Activated CD4-positive, CD25-positive, alpha-beta regulatory T cell treated with anti-CD3 and anti-CD28 coated beads, Interleukin-2, amount 50 U/mL, for 16 hours (primary cell): ENCODE measurements at places on chromosomes 7 and 10.

- no peak for DNase-seq
Observed at GRCh38 chr7:148931470-148931869, 47.4 kb upstream of the EZH2 start.

- DNase-seq = no peak
Observed at GRCh38 chr7:732094-732541, 5.0 kb upstream of the PRKAR1B start.

DNA sequence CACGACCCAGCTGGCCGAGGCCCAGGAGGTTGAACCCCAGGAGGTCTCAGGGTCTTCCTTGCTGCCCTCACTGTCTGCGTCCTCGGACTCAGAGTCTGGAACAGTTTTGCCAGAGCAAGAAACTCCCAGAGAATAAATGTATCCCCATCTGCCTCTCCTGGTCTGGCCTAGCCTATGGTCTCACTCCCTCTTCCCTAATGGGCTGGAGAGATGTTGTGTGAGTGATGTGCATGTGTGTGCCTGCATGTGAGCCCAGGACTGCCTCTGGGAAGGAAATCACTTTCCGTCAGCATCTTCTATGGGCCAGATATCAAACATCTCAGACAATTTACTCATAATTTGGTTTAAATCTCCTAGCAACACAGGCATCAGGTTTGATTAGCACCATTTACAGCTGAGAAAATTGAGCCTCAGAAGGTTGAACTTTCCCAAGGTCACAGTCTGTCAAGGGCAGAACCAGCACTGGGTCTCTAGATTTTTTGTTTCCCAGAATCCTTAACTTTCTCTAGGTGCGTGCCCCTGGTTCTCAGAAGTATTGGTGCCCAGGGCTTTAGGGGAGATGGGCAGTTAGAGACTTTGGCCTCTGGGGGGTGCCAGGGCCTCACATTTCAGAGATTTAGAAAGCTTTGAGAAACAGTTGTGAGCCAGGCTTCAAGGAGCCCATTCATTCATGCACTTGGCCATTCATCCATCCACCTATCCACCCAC is 4.9 kb downstream of the TMEM270 start:
- DNase-seq = no peak

GRCh38 chr10:77226853-77227565 is 410.6 kb downstream of the KCNMA1 start:
- DNase-seq = no peak

- no peak for DNase-seq
Observed at GRCh38 chr10:24444337-24444736, 235.4 kb downstream of the KIAA1217 start.

- no peak for DNase-seq
Observed at GRCh38 chr10:103812432-103812831, 42.9 kb downstream of the SH3PXD2A start.

DNA sequence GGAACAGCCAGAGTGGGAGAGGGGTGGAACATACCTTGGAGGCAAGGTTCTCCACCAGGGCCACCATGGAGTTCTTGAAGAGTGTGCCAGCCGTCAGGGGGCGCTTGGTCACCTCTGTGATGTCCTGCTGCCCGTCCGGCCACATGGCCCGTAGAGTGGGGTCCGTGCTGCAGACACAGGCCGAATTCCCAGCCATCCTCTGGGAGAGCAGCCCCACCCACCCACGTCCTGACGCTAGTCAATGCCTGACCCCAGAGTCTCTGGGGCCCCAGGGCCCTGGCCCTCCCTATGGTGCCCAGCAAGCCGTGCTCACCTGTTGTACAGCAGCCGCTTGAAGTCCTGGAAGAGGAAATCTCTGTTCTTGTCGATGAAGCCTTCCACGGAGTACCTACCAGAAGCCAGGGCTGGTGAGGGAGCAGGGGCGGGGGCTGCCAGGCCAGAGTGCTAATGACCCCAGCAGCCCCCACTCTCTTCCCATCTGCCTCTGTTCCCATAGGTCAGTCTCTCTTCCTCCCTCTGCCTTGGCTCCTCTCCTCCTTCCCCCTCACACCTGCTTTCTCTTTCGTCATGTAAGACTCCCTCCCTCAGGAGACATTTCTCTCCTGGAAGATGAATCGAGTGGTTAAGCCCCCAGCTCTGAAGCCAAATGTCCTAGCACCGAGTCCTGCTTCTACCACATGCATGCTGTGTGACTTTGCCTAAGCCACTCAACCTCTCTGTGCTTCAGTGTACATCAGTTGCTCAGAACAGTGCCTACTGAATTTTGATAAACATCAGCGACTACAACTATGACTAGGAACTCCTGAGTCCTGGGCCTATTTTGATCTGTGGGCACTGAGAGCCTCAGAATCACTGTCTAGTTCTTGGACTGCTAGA is 11.0 kb downstream of the MYO1G start:
- DNase-seq = no peak

DNA sequence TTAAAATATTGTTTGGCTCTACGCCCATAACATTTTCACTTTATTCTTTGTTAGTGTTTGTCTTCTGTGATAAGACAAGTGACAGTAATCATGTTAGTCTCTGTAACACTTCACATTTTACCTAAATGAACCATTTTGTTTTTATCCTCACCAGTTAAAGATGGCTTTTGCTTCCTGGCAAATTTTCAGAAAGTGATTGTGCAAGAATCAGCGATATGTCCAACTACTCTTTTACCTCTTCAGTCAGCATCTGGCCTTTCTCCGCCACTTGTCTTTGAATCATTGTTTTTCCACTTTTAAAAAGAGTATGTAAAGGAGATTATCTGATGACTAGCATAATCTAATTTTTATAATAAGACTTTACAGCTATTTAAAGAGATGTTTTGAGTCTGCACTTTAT is 3.5 kb downstream of the DGKB start:
- no peak for DNase-seq

DNA sequence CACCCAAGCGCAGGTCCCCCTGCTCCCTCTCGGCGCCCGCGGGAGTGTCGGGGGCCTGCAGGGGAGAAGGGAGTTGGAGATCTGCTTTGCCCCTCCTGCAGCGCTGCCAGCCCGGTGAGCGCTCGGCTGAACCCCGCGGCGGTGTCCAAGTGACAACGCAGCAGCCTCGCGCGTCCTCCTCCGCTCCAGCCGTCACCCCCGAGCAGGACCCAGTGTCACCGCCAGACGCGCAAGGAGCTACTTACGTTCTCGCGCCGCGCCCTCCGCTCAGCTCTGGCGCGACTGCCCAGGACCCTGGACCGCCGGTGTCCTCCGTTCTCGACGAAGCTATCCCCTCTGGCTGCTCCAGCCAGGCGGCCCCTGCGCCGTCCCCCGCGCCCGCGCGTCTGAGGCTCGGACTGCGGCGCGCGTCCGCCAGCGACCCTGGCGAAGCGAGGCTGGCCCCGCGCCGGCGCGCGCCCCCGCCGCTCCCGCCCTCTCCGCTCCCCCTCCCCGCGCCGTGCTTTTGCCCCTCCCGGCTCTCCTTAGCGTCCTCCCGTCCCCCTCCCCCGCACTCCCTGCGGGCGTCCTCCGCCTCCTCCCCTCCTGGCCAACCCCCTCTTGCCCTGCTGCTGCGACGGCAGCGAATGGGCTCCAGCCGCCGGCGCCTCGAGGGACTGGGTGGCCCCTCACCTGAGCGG is at the start of gene NRCAM:
NRCAM (minus strand) TSS at position 439 of the 680 bp plus-strand sequence. CDS start 216,372 bp downstream, outside the sequence.
- no peak for DNase-seq
